ENCODE measurements at places on chromosomes 6 and 20.

DNA sequence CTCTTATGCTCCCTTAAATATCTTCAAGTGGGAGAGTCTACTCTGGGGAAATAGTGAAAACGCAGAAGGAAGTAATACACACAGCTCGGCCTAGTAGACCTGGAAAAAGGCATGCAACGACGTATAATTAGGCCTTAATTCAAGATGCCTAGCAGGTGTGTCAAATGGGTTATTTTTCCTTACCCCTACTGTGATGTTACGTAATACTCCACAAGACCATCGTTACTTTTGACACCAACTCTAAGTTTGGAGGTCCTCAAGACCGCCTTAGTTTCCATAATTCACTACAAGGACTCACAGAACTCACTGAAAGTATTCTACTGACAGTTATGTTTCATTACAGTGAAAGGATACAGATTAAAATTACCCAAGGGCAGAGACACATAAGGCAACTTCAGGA, 1024.3 kb upstream of the MAP3K7 start:
- DNase-seq, result no peak

- DNase-seq, result no peak
These were observed 86.9 kb upstream of the VSTM2L start for GRCh38 chr20:37816003-37816402.

DNA sequence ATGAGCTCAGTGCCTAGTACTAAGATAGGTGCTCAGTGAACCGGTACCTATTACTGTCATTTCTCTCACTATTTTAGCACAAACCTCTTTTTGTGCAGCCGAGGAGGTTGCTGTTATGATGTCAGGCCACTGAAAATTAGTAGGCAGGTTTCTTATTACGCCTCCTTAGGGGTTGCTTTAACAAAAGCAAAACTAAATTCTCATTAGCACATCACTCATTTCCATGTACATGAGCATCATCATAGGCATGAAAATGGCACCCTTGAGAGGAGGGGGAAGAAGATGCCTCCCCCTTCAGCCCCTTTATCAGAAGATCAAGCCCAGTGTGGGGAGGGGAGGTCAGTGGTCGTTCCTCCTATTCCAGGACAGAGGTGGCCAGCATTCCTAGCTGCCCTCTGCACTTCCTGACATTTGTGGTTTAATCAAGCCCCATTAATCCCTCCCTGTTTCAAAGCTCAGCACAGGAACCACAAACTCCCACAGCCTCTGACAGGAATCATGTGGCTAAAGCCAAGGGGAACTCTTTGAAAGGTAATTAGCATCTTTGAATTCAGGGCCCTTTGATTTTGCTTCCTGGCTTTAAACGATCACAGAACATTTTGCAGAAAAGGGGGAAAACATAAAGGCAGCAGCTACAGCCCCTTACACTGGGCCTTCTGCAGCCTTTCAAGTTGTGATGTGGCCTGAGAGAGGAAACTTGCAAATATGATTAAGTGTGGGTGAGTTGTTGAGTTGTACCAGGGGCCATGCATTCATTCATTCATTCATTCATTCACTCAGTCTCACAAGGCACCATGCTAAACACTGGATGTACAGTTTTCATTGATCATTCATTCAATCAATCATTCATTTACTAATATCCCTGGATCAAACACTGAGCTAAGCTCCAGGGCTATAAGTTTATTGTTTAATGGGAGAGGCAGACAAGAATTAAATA, 31.9 kb upstream of the PSMF1 start:
- no peak for DNase-seq

- no peak for DNase-seq
These were observed 9.1 kb downstream of the BCL2L1 start for GRCh38 chr20:31713312-31714273.

DNA sequence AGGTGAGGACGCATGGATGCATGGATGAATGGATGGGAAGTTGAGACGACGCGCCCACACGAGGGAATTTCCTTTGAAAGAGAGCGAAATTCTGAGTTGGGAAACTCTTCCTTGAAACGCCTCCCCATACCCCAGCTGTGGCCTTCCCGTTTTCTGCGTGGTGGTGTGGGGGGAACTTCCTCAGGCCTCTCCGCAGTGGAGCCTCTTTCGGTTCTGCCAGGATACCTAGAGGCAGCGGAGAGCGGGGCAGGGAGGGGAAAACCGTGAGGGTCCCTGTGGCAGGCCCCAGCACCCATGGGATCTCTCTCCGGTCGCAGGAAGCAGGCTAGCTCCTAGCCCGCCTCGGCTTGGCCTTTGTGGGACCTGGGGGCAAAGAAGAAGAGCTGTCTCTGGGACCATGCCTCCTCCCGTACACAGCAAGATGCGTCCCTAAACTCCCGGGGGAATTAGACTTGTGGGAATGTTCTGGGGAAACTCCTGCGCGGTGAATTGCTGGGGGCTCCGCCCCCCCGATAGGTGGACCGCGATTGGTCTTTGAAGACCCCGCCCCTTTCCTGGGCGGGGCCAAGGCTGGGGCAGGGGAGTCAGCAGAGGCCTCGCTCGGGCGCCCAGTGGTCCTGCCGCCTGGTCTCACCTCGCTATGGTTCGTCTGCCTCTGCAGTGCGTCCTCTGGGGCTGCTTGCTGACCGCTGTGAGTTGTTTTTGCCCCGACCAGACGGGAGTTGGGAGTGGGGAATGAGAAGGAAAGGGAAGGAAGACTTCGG, at the start of gene CD40:
TSS of gene CD40 (plus strand) at position 611 of the 764 bp plus-strand sequence. CDS start at position 641, 30 bp downstream.
- no peak for DNase-seq

DNA sequence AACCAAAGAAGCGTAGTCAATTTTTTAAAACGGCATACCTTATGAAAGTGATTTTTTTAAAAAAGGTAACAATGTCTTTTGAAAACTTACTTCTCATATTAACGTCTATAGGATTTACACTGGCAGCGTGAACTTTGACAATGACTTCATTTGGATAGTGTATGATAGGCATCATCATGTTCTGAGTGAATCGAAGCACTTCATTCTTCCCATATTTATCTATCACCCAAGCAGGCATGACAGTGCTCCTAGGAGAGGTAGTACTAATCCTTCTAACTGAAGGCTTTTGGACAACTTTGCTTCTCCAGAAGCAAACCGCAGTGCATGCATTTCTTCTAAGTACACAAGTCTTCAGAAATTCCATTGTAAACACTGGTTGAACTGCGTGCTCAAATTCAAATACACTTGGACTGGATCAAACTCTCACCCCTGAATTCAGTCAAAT, 618 bp downstream of the RTN4IP1 start:
- DNase-seq, result no peak

DNA sequence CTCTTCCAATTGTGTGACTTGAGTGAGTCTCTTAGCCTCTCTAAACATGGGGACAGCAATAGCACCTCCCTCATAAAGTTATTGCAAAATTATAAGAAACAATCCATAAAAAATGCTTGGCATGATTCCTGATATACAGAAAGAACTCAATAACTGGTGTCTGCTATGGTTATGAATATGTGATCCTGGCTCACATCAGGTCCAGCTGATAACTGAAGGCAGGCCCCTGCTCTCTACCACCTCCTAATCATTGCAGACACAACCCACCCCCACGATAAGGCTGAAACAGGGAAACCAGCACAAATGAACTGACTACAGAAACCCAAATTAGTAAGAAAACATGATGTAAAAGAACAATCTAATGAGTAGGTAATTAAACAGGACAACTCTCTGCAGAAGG, 5.4 kb downstream of the TRIM15 start:
- DNase-seq, result no peak

DNA sequence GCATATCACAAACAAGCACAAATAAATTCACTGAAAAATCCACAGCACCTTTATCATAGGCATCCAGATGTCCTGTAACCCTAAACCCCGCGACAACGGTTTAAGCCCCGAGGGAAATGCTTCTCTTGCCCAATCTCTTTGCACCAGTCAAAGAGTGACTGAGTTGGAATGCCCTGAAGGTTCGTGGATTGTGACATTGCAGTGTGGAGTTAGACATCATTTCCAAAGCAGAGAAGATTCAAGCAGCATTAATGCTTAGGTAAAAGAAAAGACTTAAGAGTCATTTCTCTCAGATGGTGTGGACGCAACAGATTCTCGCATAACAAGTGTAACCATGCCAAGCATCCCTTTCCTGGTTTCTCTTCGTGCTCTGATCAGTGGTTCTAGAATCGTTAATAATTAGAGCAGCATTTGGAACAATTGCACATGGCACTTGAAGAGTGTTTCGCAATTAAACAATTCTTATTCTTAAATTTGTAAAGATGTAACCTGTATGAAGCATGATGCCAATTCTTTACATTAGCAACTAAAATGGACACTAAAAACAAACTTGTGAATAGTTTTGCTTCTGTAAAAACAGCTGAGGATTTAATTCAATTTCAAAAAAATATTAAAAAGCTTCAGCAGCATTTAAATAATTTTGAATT, 121.6 kb downstream of the HIVEP2 start:
- DNase-seq, result no peak

- no peak for DNase-seq
These were observed 315.6 kb upstream of the PTCHD4 start for GRCh38 chr6:48426636-48427035.

- DNase-seq, result no peak
These were observed 20.4 kb upstream of the RAB23 start for GRCh38 chr6:57242505-57242904.

- DNase-seq, result no peak
These were observed 91.6 kb downstream of the EPM2A start for GRCh38 chr6:145643760-145644159.

DNA sequence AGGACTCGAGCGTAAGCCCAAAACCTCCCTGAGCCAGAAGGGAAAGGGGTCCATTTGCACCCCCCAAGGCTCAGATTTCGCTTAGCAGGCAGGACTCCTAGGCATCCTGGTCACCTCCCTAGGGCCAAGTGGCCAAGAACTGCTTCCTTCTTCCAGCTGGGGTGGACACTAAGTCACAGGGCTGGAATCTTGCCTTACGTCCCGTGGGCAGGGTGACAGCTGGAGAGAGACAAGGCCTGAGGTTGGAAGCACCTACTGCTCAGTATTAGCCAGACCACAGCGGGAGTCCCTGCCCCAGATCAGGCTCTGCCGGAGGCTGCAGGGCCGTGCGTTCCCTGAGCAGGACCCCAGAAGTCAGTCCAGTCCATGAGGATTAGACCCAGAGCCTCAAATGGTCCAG, 19.7 kb downstream of the LAMA5 start:
- DNase-seq, result no peak

DNA sequence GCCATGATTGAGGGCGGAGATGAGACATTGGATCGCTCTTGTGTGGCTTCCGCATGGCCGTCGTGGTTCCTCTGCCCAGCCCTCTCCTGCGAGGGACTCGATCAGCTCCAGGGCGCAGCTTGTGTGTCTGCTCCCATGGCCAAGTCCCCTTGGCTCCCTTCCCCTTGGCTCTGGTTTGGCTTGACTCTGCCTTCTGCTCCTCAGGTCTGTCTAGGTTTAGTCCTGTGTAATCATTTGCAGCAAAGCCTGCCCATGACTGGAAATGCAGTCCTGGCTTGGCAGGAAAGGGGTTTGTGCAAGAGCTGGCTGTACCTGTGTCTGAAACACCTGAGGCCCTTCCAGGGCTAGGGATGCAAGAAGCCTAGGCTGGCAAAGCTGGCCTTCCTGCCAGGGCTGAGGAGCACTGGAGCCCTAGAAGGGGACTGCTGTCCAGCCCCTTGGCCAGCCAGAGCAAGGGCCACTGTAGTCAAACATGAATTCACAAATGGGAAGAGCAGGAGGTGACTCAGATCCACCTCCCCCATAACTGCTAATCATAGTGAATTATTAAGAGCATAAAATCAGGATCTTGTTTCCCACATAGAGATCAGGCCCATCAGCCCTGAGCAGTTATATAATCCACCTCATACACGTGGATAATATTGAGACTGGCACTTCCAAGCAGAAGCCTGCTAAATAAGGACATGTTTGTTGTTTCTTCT, 196.8 kb downstream of the FARS2 start:
- DNase-seq, result peak; percentile 47

DNA sequence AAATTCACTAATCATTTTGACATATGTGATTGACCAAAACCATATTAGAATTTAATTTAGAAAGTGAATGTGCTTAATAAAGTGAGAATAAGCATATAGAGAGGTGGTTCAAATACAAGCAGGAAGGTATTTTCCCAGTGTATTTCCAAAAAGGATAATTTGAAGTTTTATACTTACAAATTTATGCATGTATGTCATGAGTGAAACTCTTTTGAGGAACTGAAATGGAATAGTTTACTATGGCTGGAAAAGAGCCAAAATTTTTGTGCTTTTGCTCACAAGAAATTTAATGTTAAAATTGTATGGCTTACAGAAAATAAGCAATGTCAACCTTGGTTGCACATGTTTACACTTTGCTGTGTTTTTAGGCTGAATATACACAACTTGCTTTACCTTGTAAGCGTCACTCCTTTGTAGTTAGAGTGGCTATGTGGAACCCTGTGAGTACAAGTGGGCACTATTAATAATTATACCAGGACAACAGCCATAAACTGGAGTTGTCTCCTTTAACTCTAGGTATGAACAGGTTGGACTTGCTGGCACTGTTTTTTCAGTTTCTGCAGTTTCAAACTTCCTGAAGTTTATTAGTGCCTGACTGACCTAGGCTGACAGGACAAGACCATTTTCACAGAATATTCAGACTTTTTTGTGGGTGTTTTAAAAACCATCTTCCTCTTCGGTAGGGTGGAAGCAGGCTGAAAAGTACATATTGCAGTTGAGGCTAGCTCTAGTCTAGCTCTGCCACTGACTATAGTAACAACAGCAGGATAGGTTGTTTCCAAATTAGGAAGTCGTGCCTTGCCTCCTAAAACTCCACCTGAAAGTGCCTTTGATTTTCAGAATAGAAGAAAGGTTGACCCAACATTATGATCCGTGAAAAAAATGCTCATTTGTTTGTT, 6.0 kb downstream of the AFDN start:
- no peak for DNase-seq

- peak; percentile 27 for DNase-seq
These were observed 19.8 kb downstream of the SDC4 start for GRCh38 chr20:45328451-45328850.

- no peak for DNase-seq
These were observed 52.1 kb downstream of the PHF20 start for GRCh38 chr20:35823937-35824336.

DNA sequence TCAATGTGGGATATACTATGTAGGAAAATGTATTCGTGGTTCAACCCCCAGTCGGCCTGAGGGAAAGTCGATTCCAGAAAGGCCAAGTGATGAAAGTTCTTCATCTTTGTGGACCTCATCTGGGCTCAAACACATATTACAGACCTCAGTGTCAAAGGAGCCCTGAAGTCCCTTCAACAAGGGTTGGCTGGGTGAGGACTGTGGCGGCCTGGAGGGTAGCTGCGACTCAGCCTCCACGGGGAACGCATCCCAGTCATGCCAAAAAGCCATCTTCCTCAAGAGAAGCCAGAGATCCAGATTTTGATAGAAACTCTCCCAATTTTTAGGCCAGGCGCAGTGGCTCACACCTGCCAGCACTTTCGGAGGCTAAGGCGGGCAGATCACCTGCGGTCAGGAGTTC, 158.6 kb upstream of the PTPN1 start:
- DNase-seq, result no peak
